Activated T-cell treated with anti-CD3 and anti-CD28 coated beads, Interleukin-2, amount 50 U/mL, for 1 hour (primary cell): ENCODE measurements at places on chromosomes 2 and 18.

GRCh38 chr2:241975593-241976284 lies 106.2 kb downstream of the RTP5 start:
- DNase-seq, result no peak

- peak; percentile 48 for DNase-seq
Measured at GRCh38 chr18:74290794-74291471, 830 bp downstream of the CYB5A start.

DNA sequence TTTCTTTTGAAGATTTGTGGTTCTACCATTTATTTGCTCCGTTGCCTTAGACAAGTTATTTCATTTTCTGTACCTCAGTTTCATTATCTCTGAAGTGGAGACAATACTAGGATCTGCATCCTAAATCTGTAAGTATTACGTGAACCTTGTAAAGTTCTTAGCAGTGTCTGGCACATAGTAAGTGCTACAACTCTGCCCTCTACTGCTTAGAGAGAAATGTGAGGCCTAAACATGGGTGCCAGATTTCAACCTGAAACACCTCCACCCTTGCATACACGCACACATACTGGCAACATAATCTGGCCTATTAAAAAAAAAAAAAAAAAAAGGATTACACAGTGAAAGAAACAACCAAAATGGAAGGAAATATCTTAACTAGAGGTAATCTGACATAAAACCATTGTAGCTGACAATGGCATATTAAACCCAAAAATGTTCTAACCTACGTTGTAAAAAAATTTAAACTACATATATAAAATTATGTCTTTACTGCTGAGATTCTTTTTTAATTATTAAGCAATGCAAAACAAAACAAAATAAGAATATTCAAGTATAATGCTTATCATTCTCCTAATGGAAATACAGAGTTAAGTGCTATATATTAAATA lies 132.6 kb downstream of the MAP2 start:
- DNase-seq, result no peak

GRCh38 chr2:43058726-43059110 lies 167.7 kb downstream of the ZFP36L2 start:
- DNase-seq, result no peak

DNA sequence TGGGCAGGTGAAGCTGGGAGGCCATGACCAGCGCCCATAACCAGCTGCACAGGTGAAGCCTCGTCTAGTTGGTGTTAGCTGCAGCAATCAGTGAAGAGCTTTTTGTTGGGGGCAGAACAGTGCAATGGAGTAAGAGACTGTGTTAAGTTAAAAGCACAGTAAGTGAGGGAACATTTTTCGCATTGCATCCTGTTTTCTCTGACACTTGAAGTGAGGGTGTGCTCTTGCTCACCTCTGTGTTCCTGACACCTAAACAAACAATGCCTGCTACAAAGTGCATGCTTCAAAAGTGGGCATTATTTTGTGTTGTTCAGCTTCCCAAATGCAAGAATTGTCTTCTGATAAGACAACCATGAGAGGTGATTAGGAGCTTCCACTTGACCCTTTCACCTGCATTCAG lies 324.0 kb upstream of the ACVR2A start:
- no peak for DNase-seq

- DNase-seq, result no peak
Measured at GRCh38 chr2:57536535-57537231, 509.9 kb upstream of the VRK2 start.

DNA sequence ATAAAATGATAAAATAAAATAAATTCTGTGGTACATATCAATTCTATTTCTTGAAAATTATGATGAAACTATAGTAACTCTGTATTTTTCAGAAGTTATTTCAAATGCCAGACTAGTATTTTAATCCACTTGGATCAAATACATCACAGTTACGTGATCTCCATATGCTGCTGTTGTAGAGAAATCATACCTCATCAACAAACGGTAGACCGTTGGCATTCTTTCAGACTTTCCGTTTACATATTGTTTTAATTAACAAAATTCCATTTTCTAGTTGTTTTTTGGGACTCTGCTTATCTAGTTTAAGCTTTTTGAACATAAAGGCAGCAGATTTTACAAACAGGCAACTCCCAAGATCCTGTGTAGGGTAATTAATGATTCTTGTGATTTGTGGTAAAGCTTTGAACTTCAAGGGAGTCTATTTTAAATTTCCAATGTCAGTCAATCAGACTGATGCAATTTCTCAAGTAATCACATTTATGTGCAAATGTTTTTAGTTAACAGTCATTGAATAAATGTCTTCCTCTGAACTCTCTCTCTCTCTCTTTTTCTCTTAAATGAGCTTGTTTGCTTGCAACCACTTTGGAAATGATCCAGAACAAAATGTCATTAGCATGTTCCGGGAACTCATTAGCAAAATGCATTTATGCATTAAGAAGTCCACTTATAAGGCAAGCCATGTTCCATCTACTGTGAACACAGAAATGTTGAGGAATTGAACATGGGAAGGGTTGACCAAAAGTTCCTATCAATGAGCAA lies 31.8 kb downstream of the NYAP2 start:
- DNase-seq, result no peak
